ENCODE measurements at places on chromosomes 11 and 22. TPM values are rescaled to one million over a fixed set of nuclear protein-coding genes. Genes with fewer than 3 reads are reported as not detected.
A peak's percentile ranks its signal among the peaks of the same experiment; 100 is the strongest.

- peaks cover 4% of the 10 kb centered on the region for H3K4me1 ChIP-seq
- H3K27ac ChIP-seq: peak overlapping the region; percentile 23
- peaks cover 7% of the 10 kb centered on the region for H3K36me3 ChIP-seq
- no peak for DNase-seq
These were observed 14.2 kb upstream of the ST14 start for GRCh38 chr11:130145311-130145812.

DNA sequence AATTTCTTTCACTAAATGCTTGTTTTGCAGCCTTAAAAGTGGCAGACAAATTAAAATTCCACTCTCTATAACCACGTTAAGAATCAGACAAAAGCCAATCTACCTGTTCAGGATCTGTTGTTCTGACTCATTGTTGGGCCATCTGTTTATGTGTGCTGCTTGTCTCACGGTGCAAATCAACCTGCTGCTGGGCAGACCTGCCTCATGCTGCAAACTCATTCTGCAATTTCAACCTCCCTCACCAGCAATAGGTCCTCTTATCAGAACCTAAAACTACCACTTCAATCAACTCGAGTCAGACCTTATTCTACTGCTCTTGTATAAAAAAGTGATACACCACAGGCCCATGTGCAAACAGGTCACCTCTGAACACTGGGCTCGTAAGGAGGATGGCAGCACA is 75.1 kb downstream of the LARGE2 start:
- DNase-seq: no peak
- peak overlapping the region; percentile 88 for H3K27ac ChIP-seq
- H3K4me3 ChIP-seq: peak overlapping the region; percentile 41
- H3K27me3 ChIP-seq: no peaks in the 10 kb centered on the region

DNA sequence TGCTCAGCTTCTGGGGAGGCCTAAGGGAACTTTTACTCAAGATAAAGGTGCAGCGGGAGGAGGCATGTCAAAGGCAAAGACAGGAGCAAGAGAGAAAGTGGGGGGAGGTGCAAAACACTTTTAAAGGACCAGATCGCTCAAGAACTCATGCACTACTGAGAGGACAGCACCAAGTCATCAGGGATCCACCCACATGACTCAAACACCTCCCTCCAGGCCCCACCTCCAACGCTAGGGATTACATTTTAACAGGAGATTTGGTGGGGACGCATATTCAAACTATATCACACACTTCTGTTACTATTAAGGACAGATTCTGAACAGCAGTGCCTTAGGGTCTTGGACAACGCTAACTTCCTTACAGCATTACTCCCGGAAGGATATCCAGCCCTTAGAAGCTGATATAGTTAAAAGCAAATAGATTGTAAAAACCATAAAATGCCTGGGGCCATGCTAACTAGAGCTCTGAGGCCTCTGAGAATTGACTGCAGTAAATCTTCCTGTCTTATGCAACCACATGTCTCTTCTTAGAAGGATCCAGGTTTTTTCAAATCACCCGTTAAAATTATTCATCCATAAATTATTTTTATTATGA is 16.7 kb upstream of the ZC3H12C start:
- peak overlapping the region; percentile 4 for H3K27ac ChIP-seq
- peak overlapping the region; percentile 44 for H3K4me3 ChIP-seq
- no peaks in the 10 kb centered on the region for H3K27me3 ChIP-seq
- DNase-seq: peak; percentile 22

The GPR83 gene
- 2.9 TPM for total RNA-seq

DNA sequence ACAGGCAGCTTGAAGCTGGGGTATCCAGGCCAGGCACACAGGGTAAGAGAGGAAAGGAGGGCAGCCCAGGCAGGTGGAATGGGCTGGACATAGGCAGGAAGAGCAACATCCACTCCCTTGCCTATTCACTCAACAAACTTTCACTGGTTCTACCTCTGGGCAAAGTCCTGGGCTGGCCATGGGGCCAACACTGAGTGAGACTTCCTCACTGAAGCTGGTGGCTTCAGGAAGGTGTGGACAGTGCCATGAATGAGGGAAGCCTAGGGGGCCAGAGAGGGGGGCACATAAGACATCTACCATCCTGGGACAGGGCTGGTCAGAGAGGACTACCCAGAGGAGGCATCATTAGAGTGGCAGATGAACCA is 44.9 kb upstream of the TCF20 start:
- DNase-seq: no peak
- H3K27ac ChIP-seq: peak overlapping the region; percentile 26
- no peaks in the 10 kb centered on the region for H3K36me3 ChIP-seq
- H3K27me3 ChIP-seq: peaks cover 10% of the 10 kb centered on the region

The FJX1 gene
- total RNA-seq: 74.3 TPM

The PGGHG gene
- total RNA-seq: 14.4 TPM

Data from glutamatergic neuron (in vitro differentiated cells).